ENCODE measurements at places on chromosomes 11 and 22. TPM values are rescaled to one million over a fixed set of nuclear protein-coding genes. Genes with fewer than 3 reads are reported as not detected.

- no peaks in the 10 kb centered on the region for H3K27me3 ChIP-seq
- no peaks in the 10 kb centered on the region for H3K36me3 ChIP-seq
- H3K4me3 ChIP-seq = no peak overlapping the region
- peaks cover under 1% of the 10 kb centered on the region for H3K4me1 ChIP-seq
These were observed 72.6 kb downstream of the HIPK3 start for GRCh38 chr11:33329705-33330329.

PATE2 gene
- not detected for total RNA-seq

TP53I11 gene
- 7.0 TPM for total RNA-seq

GRCh38 chr11:6655020-6655789, 404 bp downstream of the DCHS1 start:
- no peak overlapping the region for H3K27ac ChIP-seq
- H3K4me1 ChIP-seq = peaks cover 25% of the 10 kb centered on the region
- H3K27me3 ChIP-seq = peaks cover 7% of the 10 kb centered on the region
- peak overlapping the region; percentile 3 for H3K4me3 ChIP-seq

GRCh38 chr11:95283650-95284049, 52.6 kb upstream of the SESN3 start:
- no peak for DNase-seq
- H3K4me3 ChIP-seq = no peak overlapping the region
- no peaks in the 10 kb centered on the region for H3K4me1 ChIP-seq
- no peaks in the 10 kb centered on the region for H3K27me3 ChIP-seq
- no peak overlapping the region for H3K27ac ChIP-seq

XKR3 gene
- total RNA-seq = not detected

TRPT1 gene
- 37.6 TPM for total RNA-seq

DNA sequence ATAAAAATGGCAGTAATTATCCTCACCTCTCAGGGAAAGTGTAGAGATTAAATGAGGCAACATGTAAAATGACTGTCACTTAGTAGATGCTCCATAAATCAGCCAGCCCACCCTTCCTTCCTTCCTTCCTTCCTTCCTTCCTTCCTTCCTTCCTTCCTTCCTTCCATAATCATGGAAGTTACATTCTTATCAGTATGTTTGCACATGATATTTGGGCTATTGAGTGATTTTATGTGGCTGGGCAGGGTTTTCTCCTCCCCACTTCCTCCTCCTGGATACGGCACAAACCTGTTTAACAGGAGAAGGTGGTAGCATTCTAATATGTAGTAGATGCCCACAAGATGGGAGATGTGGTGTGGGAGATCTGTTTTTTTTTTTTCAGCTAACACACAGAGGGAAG, 11.9 kb downstream of the LYVE1 start:
- no peaks in the 10 kb centered on the region for H3K36me3 ChIP-seq
- H3K27me3 ChIP-seq = no peaks in the 10 kb centered on the region
- H3K4me1 ChIP-seq = no peaks in the 10 kb centered on the region
- H3K27ac ChIP-seq = no peak overlapping the region
- H3K4me3 ChIP-seq = no peak overlapping the region

POU2AF2 gene
- total RNA-seq = not detected

DNA sequence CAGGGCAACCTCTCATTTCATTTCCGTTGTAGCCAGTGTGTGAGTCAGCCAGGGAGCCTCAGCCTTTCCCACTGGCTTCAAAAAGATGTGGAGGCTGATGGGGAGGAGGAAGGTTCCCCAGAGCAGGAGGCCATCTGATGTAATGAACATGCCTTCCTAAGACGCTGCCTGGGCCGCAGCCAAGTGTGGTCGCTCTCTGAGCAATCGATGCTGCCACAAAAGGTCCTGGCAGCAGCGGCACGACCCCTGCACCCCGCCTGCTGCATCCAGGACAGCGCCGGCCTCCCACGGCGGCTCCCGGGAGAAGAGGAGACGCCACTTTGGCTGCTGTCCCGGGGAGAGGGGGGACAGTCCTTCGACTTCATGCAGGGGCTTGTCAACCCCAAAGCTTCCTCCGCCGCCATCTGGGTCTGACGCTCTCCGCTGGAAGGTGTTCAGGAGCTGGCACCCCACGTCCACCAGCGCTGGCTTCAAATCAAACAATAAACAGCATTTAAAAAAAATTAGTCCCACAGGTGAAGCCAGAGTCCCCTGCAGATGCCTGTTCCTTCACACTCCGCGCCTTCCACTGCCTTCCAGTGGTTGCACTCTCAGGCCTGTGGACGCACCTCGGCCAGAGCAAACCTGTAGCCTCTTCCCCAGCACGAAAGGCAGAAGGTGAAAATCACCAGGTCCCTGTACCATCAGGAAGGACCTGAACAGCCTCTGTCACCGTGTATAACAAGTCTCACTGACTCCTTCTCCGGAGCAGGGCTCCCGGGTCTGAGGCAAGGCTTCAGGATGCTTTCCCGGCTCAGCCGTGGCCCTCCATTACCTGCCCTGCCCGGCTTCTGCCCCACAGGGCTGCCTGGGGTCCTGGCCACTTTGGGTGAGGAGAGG, 930.7 kb downstream of the BRD1 start:
- H3K4me3 ChIP-seq = no peak overlapping the region
- DNase-seq = no peak
- H3K36me3 ChIP-seq = no peaks in the 10 kb centered on the region
- no peaks in the 10 kb centered on the region for H3K27me3 ChIP-seq
- no peak overlapping the region for H3K27ac ChIP-seq
- no peaks in the 10 kb centered on the region for H3K4me1 ChIP-seq

APOBEC3B gene
- total RNA-seq = 0.64 TPM
